ENCODE measurements at places on chromosomes 13 and 19. TPM values are rescaled to one million over a fixed set of nuclear protein-coding genes. Genes with fewer than 3 reads are reported as not detected.

The CEACAM21 gene
- not detected for total RNA-seq

The C1QTNF9B gene
- not detected for total RNA-seq

The ZNF665 gene
- total RNA-seq, result not detected

The PDX1 gene
- total RNA-seq, result 0.08 TPM

The FCER2 gene
- total RNA-seq, result not detected

The ZNF709 gene
- total RNA-seq, result not detected

The SHISA7 gene
- total RNA-seq, result not detected

The GRK1 gene
- not detected for total RNA-seq

The CABP5 gene
- total RNA-seq, result not detected

The KLHL1 gene
- total RNA-seq, result not detected

The SLC10A2 gene
- total RNA-seq, result not detected

The RFPL4A gene
- 0.53 TPM for total RNA-seq

The FAM216B gene
- total RNA-seq, result not detected

The MIA gene
- total RNA-seq, result not detected

The FLT3LG gene
- total RNA-seq, result 1.4 TPM

The STOML3 gene
- total RNA-seq, result not detected

The ZFP28 gene
- total RNA-seq, result 3.1 TPM

The GTPBP3 gene
- 21.2 TPM for total RNA-seq

The CGB8 gene
- total RNA-seq, result 1.9 TPM

The CYP4F2 gene
- total RNA-seq, result 0.14 TPM

The LRRC8E gene
- total RNA-seq, result 5.1 TPM

The LGALS7B gene
- not detected for total RNA-seq

The JSRP1 gene
- 0.56 TPM for total RNA-seq

The KLK12 gene
- not detected for total RNA-seq

The GPR183 gene
- total RNA-seq, result not detected

The GTF2F2 gene
- total RNA-seq, result 21.2 TPM

The PLIN3 gene
- total RNA-seq, result 163 TPM

The TMEM272 gene
- not detected for total RNA-seq

The RINL gene
- 2.5 TPM for total RNA-seq

The LILRA6 gene
- total RNA-seq, result not detected

The METTL21C gene
- not detected for total RNA-seq

The PABPC3 gene
- 0.11 TPM for total RNA-seq

The FCHO1 gene
- total RNA-seq, result 19.7 TPM

The PNMA8C gene
- not detected for total RNA-seq
